ENCODE measurements at places on chromosomes 5 and 9.
A peak's percentile ranks its signal among the peaks of the same experiment; 100 is the strongest.

GRCh38 chr5:147189109-147189424 is 45.8 kb upstream of the STK32A start:
- no peak for DNase-seq

GRCh38 chr5:141816598-141817399 is 61.4 kb downstream of the PCDH1 start:
- no peak for DNase-seq

GRCh38 chr9:137029058-137029936 is 1.3 kb upstream of the ABCA2 start:
- peak; percentile 91 for DNase-seq

GRCh38 chr9:111909444-111909843 is 12.8 kb downstream of the UGCG start:
- no peak for DNase-seq

- no peak for DNase-seq
These were observed 4.2 kb upstream of the NINJ1 start for GRCh38 chr9:93138171-93138764.

DNA sequence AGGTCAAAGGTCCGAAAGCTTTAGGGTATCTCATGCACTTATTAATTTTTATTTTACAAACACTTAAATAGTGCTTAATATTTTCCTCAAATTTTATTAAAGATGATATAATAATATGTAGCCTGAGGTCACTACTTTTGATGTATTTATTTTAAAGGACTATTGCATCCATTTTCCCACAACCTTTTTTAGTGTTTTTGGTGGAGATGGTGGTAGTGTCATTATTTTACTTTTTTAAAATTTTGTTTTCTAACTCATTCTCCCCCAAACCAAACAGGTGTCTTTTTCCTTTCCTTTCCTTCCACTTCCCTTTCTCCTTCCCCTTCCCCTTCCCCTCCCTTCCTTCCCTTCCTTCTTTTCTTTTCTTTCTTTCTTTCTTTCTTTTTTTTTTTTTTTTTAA is 328.6 kb downstream of the CYLC2 start:
- DNase-seq = no peak

DNA sequence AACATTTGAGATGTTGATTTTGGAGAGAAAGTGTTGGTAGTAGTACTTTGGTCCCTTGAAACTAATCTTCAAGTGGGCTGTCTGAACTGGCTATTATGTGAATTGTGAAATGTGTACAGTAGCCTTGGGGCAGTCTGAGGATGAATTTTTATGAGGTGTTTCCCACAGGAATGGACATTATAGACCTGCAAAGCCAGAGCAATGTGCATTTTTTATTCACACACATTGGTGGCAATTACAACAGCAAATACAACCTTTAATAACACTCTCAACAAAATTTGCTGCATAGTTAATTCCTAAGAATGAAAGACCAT is 147.0 kb downstream of the PAM start:
- DNase-seq = no peak

- DNase-seq = no peak
These were observed 81.6 kb upstream of the ANKH start for GRCh38 chr5:14953075-14953607.

- DNase-seq = no peak
These were observed 25.6 kb downstream of the FBXW11 start for GRCh38 chr5:171980792-171981191.

DNA sequence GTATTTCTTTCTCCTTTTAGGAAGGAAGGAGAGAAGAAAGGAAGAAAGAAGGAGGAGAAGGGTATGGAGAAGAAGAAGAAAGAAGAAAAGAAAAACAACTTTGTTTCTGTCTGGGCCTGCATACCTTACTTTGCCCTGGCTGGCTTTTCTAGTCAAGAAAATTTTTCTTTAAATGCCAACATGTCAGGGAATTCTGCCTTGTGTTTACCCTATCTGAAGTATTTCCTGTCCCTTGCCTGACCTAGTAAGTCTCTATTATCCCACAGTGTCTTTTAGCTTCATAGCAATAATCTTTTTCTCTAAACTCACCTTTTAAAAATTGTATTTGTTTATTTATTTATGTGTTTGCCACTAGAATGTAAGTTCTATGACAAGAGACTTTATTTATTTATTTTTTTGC is 1864.1 kb downstream of the EFNA5 start:
- DNase-seq = no peak

- no peak for DNase-seq
These were observed 137.9 kb upstream of the TRIM32 start for GRCh38 chr9:116549061-116549664.

GRCh38 chr5:64273276-64273675 is 107.6 kb downstream of the RNF180 start:
- DNase-seq = no peak

GRCh38 chr5:171693412-171693811 is 92.2 kb upstream of the SMIM23 start:
- no peak for DNase-seq

- no peak for DNase-seq
These were observed 54.8 kb upstream of the FAM120AOS start for GRCh38 chr9:93508207-93508606.

DNA sequence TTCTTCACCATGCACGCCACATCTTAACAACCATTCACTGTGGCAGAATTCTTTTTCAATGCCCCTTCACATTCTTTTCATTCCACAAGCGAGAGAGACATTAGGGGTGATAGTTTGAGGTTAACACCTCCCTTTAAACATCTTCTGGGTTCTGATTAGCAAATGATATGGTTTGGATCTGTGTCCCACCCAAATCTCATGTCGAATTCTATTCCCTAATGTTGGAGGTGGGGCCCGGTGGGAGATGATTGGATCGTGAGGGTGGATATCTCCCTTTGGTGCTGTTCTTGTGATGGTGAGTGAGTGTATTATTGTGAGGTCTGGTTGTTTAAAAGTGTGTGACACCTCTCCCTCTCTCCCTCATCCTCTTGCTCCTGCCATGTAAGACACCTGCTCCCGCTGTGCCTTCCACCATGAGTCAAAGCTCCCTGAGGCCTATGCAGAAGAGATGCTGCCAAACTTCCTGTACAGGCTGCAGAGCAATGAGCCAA is 46.1 kb upstream of the RAI14 start:
- no peak for DNase-seq

- no peak for DNase-seq
These were observed 37.3 kb downstream of the INSYN2B start for GRCh38 chr5:169943026-169943425.

GRCh38 chr9:92308893-92309292 is 15.4 kb upstream of the IARS1 start:
- no peak for DNase-seq

- DNase-seq = no peak
These were observed 130.7 kb downstream of the SEC61B start for GRCh38 chr9:99352826-99353225.

DNA sequence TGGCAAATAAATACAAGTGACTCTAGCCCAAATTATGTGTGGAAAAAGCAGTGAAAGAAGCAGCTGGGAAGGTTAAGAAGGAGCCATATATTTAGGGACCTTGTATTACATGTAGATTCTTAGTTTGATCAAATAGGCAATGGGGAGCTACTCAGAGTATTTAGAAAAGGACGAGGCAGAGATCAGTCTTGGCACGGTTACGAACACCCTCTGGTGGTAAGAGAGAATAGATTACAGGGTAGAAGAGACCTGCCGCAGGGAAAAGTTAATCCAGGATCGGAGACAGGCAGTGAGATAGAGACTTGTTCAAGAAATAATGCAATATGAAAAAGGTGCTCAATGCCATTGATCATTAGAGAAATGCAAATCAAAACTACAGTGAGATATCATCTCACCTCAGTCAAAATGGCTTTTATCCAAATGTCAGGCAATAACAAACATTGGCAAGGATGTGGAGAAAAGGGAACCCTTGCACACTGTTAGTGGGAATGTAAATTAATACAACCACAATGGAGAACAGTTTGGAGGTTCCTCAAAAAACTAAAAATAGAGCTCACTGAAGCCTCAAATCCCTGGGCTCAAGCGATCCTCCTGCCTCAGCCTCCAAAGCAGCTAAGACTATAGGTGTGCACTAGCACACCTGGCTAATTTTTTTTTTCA is 12.0 kb downstream of the INIP start:
- peak; percentile 8 for DNase-seq

DNA sequence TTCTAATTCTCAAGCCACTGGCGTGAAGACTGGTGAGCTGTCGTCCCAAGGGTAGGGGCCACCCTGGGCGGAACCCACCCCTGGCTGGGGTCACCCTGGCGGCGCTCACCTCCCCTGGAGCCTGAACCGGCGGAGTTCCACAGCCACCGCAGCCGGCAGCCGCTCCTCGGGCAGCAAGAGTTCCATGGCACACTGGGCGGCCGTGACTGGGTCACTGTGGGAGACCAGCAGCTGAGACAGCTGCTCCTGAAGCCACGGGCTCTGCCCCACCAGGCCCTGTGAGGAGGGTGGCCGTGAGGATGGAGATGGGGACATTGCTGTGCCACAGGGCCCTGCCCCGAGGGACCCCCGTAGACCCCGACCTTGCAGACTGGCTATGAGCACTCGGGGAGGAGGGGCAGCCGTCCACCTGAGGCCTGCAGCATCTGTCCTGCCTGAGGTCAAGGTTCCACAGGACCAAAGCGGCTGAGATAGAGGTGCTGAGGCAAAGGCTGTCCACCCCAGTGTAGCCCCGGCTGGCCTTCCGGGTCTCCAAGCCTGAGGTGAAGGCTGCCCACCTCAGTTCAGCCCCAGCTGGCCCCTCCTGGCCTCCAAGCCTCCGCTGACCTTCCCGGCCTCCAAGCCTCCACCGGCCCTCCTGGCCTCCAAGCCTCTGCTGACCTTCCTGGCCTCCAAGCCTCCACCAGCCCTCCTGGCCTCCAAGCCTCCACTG is 50.6 kb upstream of the NRARP start:
- DNase-seq = no peak

GRCh38 chr5:156126716-156127115 is 200.2 kb upstream of the SGCD start:
- no peak for DNase-seq

- no peak for DNase-seq
These were observed 37.4 kb downstream of the CSNK1G3 start for GRCh38 chr5:123549256-123549904.

DNA sequence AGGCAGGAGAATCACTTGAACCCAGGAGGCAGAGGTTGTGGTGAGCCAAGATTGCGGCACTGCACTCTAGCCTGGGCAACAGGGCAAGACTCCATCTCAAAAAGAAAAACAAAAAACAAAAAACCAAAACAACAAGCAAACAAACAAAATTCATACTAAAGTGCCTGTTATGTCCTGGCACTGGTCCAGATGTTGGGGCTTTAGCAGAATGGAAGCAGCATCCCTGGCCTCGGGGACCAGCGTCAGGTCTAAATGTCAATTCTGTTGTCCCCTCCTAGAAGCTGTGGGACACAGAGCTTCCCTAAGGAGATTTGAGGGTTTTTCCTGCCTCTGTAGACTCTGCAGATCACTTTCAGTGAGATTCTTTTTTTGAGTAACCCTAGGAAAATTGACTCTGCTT is 26.2 kb downstream of the PPARGC1B start:
- DNase-seq = no peak

DNA sequence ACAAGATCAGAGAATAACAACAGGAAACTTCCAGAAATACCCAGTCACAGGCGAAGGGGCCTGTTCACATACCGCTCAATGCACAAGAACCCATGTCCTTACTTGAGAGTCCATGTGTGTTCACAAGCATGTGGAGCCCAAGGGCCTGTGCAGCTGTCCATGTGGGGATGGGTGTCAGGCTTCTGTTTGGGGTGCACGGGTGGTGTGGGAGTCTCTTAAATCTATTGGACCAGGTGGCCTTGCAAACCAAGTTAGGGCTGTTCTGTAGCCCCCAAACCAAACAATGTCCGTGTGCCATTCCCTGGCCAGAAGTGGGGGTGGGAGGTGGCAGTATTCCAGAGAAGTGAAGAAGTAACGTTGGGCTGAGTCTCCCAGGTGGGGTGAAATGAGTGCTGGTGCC is 222.3 kb downstream of the PBX3 start:
- DNase-seq = no peak

- no peak for DNase-seq
These were observed 29.8 kb downstream of the TARS1 start for GRCh38 chr5:33470544-33470943.

- DNase-seq = no peak
These were observed 4.3 kb downstream of the GNA14 start for GRCh38 chr9:77643871-77644270.

DNA sequence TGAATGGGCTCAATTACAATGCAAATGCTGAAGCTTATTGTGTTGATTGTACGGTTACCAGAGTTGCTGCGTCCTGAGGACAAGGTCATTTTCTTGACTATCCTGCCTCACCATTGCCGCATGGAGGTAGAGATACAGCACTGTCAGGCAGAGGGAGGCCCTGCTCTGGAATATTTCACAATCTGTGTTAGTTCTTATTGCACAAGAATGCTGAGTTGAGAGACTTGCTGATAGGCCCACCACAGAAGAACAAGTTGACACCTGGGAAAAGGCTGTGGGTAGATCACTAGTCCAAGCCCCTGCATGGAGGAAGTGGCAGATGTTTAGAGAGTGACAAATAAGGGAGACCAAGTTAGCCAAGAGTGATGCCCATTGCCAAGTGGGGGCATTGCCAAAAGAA is 344.5 kb upstream of the ITGA1 start:
- DNase-seq = no peak

DNA sequence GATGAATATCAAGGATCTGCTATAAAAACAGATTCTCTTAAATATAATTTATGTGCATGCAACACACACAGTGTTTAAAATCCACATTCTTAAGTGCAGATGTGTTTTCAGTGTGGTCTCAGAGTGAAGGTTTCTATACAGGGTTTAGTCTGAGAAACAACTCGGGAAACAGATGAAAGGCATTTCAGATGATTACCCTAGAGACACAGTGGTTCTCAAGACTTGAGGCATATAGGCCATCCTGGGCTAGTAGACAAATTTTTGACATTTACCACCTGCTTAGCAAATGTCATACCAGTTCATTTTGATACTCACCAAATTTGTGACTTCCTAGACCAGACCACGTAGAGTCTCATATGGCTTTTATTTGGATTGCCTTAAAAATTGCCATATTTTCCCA is 216.5 kb downstream of the ARL15 start:
- no peak for DNase-seq

Measured in nephron progenitor cell (in vitro differentiated cells).